ENCODE measurements at places on chromosomes 5 and 9.

DNA sequence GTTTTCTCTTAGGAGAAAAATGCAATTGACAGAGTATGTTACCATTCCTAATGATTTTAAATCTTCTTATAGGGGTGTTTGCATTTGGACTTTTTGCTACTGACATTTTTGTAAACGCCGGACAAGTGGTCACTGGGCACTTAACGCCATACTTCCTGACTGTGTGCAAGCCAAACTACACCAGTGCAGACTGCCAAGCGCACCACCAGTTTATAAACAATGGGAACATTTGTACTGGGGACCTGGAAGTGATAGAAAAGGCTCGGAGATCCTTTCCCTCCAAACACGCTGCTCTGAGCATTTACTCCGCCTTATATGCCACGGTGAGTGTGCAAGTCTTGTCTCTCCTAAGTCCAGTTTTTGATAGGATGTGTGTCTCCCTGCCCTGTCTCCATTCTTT, 75.7 kb downstream of the BAAT start:
- DNase-seq, result no peak

DNA sequence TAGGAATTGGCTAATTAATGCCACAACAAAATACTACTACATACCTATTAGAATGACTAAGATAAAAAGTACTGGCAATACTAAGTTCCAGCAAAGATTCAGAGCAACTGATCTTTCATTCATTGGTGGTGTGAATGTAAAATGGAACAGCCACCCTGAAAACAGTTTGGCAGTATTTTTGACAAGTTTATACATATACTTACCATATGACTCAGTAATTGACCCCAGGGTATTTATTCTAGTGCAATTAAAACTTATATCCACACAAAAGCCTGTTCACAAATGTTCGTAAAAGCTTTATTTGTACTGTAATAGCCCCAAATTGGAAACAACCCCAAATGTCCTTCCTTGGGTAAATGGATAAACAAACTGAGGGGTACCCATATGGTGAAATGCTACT, 270.8 kb upstream of the ACTBL2 start:
- no peak for DNase-seq

DNA sequence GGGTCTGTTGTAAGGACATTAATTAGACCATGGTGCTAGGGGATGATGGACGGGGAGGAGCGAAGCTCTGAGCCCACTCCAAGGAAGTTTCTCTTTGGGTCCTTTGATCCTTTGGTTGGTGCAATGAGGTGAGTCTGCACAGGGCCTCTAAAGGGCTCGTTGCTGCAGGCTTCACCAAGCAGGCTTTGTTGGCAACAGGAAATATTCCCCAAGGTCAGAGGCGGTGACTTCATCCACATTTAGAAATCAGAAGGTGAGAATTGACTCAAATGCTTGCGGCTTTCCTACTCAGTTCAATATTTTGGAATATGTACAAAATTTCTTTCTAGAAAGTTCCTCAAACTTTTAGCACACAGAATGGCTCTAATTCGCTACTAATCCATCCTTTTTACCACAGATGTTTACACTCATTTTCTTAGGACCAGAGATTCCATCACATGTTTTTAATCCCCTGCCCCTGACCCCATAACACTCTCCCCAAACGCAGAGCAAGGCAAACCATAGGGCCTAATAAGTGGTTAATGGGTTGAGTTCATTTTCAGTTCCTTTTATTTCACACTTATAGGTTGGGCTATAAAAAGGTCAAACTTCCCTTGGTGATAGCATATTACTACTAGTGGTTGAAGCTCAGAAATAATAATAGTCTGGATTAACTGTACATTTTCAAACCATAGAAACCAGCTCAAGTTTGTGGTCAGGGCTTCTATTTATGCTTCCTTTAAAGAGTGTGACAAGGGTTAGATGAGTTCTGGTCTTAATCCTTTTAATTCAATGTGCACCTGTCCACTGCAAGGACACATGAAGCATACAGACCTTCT, 37.3 kb upstream of the TMEM252 start:
- no peak for DNase-seq

DNA sequence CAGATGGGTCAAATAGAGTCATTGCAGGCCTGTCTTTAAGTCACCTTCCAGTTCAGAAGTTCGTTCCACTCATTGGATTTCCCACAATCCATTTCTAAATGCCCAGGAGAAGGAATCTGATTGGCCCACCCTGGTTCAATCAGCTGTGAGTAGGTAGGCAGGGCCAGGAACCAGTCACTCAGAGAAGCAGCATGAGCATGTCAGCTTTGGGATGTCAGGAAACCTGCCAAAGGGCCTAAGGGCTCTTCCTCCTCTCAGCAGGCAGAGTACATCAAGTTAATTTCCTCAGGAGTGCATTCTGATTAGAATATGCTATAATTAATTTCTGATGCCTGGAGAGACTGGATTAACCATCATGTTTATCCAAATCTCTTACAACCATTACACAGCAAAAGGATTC, 412.9 kb upstream of the CCNH start:
- DNase-seq, result no peak

GRCh38 chr5:57002959-57003485, 51.1 kb upstream of the MIER3 start:
- DNase-seq, result no peak

- DNase-seq, result no peak
Observed at GRCh38 chr5:128587275-128587674, 49.2 kb upstream of the FBN2 start.

GRCh38 chr5:158174918-158175851, 316.2 kb upstream of the CLINT1 start:
- DNase-seq, result peak; percentile 72

GRCh38 chr5:138157626-138158025, 18.4 kb upstream of the NME5 start:
- no peak for DNase-seq

DNA sequence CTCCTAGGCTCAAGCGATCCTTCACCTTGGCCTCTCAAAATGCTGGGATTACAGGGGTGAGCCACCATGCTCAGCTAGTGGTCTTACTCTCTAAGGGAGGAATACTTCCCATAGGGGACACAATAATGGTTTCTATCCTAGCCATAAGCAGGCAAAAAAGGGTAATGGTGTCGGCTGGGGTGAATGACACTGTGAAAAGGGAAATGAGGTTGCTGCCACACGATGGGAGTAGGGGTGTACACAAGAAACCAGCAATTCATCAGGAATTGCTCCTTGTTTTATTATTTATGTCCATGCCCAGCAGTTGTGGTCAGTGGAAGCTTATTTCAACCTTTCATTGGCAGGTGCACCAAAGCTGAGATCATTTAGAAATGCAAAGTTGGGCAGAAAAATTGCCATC, 70.3 kb upstream of the ZFR start:
- DNase-seq, result no peak

All from KBM-7 (cell line).